Activated naive CD4-positive, alpha-beta T cell treated with anti-CD3 and anti-CD28 coated beads, Interleukin-2, amount 50 U/mL, for 16 hours (primary cell): ENCODE measurements at places on chromosomes 6 and 20.

- no peak for DNase-seq
Measured at GRCh38 chr20:37484331-37484730, 36.7 kb upstream of the NNAT start.

DNA sequence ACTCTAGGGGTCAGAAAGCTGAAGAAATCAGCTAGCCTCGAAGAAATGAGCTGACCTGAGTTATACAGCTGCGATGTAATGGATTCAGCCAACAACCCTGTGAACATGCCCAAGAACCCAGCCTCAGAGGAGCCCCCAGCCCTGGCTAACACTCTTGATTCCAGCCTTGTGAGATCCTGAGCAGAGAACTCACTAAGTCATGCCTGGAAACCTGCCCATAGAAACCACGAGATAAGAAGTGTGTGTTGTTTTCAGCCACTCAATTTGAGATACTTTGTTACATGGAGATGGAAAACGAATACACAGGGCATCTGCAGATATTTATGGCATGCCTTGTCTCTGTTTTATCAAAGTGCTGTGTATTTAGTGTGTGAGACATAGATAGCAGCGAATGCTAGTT, 265.2 kb downstream of the QKI start:
- no peak for DNase-seq

DNA sequence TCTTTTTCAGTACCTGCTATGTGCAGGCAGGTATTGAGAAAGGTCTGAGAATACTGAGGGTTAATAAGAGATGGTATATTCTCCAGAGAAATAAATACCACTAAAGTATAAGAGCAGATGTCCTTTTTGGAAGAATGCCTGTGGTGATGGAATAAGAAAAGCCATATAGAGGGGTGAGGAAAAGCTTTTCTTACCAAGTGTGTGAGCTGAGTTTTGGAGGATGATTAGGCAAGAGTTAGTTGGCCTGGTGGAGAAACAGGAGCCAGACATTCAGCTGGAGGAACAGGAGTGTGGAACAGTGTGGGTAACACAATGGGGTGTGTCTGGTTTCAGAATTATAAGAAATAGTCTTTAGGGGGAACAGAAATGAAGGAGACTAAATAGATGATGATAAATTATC, 19.9 kb downstream of the ZNF451 start:
- no peak for DNase-seq

DNA sequence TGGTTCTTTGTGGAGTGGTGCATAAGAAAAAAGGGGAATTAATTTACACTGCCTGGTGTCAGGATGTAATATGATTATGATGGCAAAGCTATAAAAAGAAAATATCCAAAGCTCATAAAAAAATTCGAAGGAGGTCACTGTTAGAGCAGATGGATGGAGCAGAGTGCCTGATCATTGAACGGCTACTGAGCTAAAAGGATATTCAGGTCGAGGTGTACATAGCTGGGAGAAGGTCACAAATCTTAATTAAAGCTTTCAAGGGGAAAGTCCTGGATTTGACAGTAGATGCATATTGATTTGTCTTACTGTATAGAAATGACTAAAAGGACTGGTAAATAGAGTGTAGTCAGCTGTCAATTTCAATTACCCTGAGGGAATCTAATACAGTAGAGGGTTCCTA, 84.4 kb downstream of the PKIB start:
- no peak for DNase-seq

DNA sequence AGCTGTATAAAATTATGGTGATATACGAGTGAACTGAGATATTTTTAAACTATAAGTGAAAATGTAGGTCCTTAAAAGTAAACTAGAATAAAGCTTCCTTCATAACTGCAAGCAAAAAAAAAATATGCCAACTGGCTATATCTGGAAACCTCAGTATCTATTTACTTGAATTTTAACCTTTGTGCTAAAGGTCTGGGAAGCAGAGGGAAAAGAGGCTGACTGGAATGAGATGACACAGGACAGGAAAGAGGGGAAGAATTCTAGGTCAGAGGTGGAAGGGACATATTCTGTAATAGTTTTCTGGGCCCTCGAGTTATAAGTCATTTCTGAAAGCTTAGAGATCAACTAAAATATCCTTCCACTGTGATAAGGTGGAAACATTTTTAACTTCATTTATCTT, 46.8 kb downstream of the AIG1 start:
- no peak for DNase-seq

DNA sequence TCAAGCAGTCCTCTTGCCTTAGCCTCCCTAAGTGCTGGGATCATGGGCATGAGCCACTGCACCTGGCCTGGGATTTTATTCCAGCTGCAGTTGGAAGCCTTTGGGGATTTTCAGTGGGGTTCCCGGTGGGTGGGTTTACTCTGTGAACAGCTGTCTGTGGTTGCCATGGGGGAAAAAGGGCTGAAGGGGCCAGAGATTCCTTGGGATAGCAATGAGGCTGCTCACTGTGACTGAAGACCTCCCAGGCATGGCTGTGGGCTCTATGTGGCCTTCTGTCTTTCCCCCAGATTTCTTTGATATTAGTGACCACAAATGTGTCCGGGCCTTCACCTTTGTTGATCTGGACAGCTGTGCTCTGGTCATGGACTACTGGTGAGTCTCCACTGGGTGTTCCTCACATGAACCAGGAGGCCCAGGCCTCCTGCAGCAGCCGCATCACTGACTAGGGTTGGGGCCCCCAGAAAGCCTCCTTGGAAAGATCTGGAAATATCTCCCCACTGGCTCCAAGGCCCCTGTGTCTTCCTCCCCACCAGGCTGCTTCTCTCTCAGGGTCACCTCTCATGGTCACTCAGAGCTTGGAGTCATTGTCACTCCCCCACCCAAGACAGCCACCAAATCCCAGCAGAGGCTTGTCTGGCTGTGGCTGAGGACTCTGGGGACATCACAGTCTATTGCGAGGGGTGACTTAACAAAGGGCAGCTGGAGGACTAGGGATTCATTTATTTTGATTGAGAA, 33.4 kb downstream of the EFCAB8 start:
- DNase-seq, result no peak

- DNase-seq, result no peak
Measured at GRCh38 chr6:35686436-35686835, 2.3 kb downstream of the FKBP5 start.

DNA sequence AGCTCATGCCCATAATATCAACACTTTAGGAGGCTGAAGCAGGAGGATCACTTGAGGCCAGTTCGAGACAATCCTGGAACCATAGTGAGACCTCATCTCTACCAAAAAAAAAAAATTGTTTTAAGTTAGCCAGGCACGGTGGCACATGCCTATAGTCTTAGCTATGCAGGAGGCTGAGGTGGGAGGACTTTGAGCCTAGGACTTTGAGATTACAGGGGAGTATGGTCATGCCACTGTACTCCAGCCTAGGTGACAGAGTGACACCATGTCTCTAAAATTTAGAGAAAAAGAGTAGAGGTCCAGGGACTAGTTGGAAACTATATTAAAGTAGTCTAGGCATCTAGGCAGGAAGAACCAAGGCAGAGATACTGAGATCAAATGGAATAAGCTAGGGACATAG, 121.6 kb downstream of the SLC16A10 start:
- no peak for DNase-seq

- no peak for DNase-seq
Measured at GRCh38 chr20:57580478-57581201, 19.7 kb downstream of the PCK1 start.

DNA sequence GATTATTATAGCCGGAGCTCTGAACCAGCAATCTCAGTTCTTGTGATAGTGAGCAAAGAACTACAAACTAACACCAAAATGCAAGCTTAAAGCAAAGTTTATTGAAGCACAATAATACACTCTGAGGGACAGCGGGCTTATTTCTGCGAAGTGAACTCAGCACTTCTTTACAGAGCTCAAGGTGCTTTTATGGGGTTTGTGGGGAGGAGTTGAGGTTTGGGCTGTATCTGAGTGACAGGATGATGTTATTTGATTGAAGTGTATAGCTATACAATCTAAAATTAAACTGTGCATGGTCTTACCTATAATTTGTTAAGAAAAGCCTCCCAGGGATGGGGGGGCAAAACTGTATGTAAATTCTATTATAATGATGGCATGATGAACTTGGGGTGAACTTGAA, 1.0 kb upstream of the HFE start:
- no peak for DNase-seq

DNA sequence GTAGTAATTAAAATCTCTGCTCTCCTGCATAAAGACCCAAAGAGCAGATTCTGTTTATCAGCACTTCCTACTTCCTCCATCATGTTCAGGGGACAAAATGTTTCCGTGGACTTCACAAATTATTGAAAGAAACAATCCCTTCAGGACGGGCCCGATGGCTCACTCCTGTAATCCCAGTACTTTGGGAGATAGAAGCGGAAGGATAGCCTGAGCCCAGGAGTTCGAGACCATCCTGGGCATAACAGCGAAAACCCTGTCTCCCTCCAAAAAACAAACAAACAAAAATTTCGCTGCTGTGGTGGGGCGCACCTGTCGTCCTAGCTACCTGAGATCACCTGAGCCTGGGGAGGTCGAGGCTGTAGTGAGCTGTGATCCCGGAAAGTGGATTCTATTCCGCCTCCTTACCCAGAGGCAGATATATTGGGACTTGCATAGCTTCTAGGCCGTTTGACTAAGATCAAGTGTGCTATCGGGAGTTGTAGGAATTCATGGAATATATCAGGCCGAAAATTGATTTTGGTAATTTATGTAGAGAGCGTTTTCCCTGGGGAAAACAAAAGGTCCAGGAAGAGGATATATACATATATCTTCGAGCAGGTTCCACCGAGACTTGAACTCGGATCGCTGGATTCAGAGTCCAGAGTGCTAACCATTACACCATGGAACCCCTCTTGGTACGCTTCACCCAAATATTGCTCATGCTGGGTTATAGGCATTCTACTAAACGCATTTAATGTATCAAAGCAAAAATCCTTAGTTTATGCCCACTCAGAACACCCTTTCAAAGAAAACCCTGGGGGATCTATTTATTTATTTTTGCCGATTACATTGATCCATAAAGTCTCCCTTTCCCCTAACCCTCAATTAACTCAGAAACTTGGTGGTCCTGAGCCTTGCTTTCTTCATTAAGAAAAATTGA, 74.5 kb upstream of the ZNF184 start:
- DNase-seq, result no peak

DNA sequence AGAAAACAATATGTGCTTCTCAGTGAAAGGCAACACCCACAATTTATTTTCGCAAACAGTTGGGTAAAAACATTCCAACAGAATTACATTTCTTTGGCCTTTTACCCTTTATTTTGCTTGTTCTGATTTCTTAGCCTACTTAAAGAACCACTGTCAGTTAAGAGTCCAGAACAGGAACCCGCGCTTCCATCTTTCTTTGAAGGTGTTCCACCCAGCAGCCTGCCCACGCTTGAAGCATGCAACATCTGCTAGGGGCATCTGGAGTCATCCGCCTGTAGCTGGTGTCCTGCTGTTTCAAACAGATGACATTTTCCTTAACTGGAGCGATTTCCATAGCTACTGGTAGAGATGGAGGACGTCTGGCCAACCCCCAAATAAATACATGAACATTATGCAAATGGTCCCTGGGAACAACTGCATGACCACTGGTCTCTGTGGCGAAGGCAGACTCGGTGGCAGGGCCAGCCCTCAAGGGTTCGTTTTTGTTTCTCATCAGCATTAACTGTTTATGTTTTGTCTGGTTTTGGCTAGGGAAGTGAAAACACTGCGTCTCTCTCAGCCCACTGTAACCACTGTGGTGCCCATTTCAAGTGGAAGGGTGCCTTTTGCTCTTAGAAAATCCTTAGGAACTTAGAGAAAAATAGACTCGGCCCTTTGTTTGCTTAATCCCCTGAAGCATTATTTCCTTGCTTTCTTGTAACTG, 51.6 kb downstream of the LAMA4 start:
- DNase-seq, result no peak

DNA sequence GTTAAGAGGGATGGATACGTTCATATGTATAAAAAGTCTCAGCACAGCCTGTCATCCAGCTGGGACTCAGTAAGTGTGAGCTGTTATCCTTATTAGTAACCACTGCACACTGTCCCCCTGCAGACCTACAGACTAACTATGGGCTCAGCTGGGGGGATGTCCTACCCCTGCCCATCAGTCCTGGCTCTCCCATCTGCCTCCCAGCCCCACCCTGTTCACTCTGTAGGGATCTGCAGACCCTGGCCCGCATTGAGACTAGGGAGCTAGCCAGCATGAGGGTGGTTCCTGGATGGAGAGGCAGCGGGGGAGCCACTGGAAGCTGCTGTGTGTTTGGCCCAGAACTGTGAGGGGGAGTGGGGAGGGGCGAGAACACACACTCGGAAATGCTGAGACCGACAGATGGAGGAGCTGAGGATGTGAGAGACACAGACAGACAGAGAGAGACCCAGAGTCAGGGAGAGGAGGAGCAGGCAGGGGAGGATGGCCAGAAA, 17.1 kb downstream of the XKR7 start:
- DNase-seq, result no peak

DNA sequence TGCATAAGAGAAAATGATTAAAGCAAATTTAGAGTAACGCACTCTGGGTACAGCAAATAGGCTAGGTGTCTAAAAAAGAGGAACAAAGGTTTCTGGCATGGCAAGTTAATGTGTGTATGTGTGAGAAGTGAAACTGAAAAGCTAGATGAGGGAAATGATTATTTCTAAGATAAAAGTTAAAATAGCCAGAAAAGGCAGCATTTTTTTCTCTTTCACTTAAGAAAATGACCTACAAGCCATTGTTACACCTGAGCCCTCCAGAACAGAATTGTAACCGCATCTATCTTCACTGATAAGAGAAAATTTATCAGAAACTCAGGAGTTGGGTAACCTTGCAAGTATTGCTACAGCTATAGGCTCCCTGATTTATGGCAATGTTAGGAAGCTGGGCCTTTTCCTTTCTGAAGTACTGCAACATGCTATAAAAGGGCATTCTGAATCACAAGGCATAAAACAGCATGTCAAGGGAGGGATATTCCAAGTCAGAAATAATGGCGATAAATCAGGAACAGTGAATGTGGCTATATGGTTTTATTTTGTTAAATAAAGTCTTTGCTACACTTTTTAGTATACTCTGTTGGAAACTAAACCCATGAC, 395.3 kb downstream of the TBC1D32 start:
- no peak for DNase-seq

- no peak for DNase-seq
Measured at GRCh38 chr6:32700391-32701040, 34.1 kb upstream of the HLA-DQB1 start.

DNA sequence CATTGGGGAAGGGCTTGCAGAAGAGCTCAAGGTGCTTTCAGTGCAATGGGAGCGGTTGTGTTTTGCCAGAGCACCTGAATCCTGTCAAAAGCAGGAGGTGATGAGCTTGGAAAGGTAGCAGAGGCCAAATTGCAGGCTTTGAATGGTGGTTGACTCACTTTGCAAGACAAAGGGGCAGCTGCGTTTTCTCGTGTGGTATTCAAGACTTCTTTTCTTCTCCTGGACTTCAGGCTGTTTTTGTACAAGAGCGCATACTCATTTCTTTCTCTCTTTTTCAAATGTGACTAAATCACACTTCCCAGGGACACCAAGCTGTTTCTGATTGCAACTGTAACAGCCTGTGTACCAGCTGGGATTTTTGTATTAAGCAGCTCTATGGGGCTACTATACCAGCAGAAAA, 32.3 kb downstream of the GHRH start:
- DNase-seq, result no peak
